Effector CD8-positive, alpha-beta T cell (primary cell): ENCODE measurements at places on chromosomes 2 and 18.

- DNase-seq = no peak
Measured at GRCh38 chr18:51537487-51537886, 340.0 kb upstream of the MEX3C start.

- no peak for DNase-seq
Measured at GRCh38 chr2:188425266-188425665, 133.6 kb downstream of the GULP1 start.

DNA sequence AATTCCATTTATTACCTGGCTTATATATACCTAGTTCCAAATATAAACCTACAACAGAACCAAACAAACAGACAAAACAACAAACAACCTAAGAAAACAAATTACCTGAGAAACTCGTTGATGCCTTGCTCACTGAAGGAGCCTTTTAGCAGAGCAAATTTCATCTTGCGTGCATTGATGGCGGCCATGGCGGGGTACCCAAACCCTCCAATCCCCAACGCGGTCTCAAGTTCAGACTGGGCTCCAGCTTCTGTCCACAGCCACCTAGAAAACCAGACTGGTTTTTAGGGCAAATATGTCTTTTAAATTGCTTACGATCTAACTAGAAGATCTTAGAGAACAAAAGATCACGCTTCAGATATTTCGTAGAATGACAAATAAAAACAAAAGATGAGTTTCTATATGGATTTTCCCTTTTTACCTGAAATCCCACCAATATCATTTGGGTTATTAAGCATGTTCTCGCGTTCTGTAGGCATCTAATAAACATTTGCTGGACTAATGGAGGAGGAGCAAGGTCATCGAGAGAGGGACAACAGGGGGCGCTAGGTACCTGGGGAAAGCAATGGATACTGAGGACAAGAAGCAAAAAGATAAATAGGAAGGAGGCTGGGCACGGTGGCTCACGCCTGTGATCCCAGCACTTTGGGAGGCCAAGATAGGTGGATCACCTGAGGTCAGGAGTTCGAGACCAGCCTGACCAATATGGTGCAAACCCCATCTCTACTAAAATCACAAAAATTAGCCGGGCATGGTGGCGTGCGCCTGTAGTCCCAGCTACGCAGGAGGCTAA, 25.2 kb downstream of the PDIA6 start:
- DNase-seq = no peak

- DNase-seq = no peak
Measured at GRCh38 chr2:227370791-227371312, 8.3 kb downstream of the TM4SF20 start.

DNA sequence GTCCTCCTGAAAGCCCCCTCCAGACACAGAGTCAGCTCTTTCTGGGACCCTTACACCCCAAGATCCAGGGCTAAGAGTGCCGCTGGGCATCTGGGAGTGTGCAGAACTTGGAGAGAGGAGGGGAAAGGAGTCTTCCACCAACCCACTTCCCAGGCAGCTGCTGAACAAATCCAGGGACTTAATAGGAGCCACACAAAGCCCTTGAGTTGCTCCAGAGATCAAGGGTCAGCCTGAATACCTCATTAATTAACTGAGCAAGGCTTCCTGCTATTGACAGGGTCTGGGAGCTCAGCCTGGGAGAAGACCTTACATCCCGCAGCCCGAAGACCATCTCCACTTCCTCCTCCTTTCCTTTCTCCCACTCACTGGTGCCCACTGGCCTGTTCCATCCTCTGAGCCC, 108.3 kb downstream of the CELF4 start:
- no peak for DNase-seq

DNA sequence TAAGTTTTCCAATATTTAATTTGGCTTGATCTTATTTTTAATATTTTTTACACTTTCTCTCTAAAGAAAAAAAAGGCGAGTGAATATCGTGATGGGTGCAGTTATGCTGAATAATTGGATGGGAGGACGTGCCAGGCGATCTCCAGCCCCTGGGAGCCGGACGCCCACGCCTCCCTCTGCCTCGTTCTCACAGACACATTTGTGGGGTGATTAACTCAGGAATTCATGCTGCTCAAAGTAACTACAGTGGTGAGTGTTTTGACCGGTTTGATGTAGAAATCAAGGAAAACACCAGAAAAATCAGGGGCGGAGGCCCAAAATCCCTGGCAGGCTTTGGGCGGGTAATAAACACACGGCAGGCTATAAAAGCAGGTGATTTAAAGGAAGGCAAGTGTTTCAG, 736.8 kb upstream of the SALL3 start:
- DNase-seq = no peak

- DNase-seq = no peak
Measured at GRCh38 chr2:161445097-161445496, 29.0 kb downstream of the TBR1 start.

DNA sequence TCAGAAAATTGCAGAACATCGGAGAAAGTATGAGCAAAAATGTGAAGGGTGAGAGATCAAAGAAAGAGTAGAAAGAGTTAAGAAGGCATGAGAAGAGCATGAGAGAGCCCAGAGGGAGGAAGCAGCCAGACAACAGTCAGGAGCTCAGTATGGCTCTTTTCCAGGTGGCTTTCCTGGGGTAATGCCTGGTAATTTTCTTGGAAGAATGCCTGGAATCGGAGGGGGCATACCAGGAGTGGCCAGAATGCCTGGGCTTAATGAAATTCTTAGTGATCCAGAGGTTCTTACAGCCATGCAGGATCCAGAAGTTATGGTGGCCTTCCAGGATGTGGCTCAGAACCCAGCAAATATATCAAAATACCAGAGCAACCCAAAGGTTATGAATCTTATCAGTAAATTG, 271.8 kb upstream of the TFPI start:
- no peak for DNase-seq

DNA sequence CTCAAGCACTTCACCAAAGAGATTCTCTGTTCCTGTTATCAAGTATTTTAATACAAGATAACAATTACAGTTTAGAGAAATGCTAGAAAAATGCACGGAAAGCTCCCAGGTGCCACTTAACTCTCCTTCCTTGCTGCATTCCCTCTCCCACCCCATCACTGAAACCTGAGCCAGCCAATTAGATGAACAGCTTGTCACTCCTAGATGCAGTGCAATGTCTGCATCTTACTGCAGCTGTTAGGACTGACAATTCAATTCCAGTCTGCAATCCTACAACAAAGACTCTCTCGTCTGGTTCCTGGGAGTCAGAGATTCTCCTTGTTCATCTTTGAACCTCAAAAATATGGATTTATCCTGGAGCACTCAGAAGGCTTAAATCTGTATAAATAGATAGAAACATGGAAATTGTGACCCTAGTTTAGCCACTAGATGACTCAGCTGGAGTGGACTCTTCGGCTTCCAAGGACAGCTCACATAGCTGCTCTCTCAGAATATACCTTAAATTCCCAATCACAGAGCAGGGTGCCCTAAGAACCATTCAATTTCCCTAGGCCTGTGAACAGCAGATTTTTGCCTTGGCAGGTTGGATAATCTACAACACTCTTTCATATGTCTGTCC, 311.1 kb downstream of the NRXN1 start:
- no peak for DNase-seq

DNA sequence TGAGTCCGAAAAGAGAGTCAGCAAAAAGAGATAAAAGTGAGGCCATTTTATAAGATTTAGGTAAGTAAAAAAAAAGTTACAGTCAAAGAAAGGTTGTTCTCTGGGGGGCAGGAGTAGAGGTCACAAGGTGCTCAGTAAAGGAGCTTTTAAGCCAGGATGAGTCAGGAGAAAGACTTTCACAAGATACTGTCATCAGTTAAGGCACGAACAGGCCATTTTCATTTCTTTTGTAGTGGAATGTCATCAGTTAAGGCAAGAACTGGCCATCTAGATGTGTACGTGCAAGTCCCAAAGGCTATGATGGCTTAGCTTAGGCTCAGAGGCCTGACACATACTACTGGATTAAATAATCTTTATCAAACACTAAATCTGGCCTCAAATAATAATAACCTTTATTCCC, 1207.3 kb upstream of the FAM98A start:
- DNase-seq = no peak

- DNase-seq = no peak
Measured at GRCh38 chr2:68190991-68191731, 33.5 kb downstream of the PNO1 start.

DNA sequence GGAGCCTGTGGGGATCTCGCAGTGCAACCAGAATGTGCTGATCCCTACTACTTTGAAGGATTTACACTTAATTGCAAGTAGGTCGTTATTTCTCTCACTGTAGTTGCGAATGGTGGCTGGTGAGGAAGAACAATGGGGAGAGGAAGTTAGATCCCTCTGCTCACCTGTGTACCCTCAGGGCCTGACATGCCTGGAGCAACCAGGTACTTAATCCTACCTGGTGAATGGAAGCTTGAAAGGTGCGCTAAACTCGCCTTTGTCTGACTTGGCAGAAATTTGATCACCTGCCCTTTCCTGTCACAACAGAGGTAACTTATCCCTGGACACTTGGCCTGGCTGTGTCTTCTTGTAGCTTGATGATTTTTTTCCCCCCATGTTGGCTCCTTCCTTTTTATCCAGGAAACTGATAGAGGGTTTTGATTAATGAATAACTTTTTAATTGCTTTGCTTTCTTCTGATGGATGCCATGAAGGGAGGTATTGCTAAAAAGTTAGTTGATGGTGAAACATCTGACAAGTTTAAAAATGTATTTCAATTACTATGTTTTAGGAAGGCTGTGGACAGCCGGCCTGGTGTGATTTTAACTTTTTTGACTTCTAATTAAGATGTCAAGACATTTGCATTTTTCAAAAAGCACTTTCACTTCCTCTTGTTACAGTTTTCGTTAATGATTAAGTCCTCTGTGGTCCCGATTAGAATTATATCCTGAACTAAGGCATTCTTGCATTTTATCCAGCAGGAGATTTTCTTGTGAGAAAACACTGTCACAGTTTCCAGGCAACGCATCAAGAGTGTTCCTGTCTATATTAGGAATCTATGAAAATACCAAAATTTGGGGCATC, 9.2 kb downstream of the SGPP2 start:
- DNase-seq = no peak

GRCh38 chr2:206256706-206257205, 17.7 kb upstream of the ZDBF2 start:
- no peak for DNase-seq

DNA sequence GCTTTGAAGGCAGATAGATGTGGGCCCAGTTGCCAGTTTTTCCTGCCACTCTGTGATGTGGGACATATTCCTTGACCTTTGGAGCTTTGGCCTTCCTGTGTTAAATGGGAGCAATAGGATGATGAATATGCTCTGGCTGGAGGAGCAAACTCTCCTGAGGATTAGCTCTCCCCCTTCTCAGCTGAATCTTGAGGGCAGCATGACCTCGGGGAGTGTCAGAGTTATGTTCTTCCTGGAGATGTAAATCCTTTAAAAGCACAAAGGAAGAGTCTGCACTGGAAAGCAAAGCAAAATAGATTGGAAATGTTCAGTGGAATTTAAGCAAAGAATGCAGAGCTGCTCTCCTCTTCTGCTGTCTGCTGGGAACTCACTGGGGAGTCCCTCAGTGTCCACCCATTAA, 160.1 kb downstream of the ALK start:
- no peak for DNase-seq

GRCh38 chr2:190674966-190675650, 26.2 kb downstream of the NAB1 start:
- DNase-seq = no peak

DNA sequence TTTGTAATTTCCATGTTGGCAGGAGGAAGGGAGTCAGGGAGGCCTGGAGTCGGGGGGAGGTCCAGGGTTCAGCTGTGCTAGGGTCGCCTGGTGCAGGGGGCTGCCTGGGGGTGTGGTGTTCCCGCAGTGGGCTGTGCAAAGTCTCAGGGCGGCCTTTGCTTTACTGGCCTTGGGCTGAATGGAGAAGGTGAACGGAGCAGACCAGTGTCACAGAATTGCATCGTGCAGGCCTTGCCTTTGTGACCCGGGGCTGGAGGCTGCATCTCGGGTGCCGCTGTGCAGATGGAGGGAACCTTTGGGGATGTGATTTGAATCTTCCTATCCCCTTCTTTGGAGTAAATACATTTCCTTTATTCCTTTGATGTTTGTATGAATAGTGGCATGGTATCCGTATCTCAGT, 8.8 kb downstream of the SNTG2 start:
- no peak for DNase-seq

GRCh38 chr2:47907039-47907781, 912 bp upstream of the FBXO11 start:
- DNase-seq = peak; percentile 12

GRCh38 chr2:171249689-171250088, 89.0 kb upstream of the TLK1 start:
- DNase-seq = no peak

DNA sequence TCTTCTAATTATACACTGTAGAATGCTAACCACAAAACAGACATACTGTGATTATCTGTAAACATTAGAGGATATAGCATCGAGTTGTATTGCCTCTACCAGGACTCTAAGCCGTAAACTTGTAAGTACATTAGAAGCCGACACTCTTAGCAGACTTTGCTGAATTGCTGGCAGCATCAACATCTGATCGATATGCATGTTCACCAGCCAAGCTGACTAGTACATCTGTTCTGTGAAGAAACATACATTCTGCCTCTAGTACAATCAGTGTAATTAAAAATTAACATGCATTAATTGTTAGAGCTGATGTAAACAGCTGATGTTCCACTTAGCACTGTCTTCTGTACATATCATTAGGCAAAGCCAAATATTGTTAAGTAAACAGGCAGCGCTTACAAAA, 502.2 kb downstream of the NR4A2 start:
- DNase-seq = no peak

DNA sequence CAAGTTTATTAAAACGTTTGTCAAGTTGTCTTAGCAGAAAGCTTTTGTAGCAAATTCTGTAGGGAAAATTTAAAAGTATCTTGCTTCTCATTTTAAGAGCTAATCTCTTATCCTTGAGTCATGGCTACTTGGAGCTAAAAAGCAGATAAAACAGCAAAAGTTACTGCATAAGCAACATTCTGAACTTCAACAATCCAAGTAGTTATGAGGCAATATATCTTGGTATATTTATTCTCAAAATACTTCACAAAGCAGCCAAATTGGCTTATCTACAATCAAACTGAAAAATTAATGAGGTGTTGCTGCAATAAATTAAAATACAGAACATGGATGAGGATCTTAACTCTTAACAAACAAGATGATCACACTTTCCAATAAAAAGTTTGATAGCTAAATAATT, 306.5 kb downstream of the PIEZO2 start:
- no peak for DNase-seq

- DNase-seq = no peak
Measured at GRCh38 chr2:11588228-11589110, 54.6 kb downstream of the GREB1 start.

DNA sequence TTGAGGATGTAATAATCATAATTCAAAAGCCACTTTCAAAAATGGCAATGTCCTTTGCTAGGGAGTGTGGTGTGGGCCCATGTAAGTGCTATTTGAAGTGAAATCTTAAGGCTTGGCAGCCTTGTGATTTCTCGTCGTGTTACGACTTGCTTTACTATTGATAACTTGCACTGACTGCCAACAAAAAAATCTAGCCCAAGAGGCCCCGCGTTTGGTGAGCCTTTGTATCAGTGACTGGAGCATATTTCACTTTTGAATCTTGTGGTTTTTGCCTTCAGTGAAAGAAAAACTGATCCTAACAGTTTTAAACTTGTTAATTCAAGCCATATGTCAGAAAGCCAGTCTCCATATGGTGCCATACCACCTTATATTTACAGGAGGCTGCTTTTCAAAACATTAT, 248.0 kb downstream of the TMEM182 start:
- no peak for DNase-seq
